ENCODE measurements at places on chromosomes 5 and 9.

- no peaks in the 10 kb centered on the region for H3K4me1 ChIP-seq
- no peak overlapping the region for H3K4me3 ChIP-seq
- no peak overlapping the region for H3K27ac ChIP-seq
- DNase-seq: no peak
- H3K36me3 ChIP-seq: no peaks in the 10 kb centered on the region
- peaks cover 1% of the 10 kb centered on the region for H3K27me3 ChIP-seq
Observed at GRCh38 chr5:171299851-171300250, 9.2 kb upstream of the TLX3 start.

- H3K4me1 ChIP-seq: peaks cover 19% of the 10 kb centered on the region
- peaks cover 7% of the 10 kb centered on the region for H3K36me3 ChIP-seq
- H3K27ac ChIP-seq: no peak overlapping the region
- DNase-seq: no peak
- no peaks in the 10 kb centered on the region for H3K27me3 ChIP-seq
- H3K4me3 ChIP-seq: no peak overlapping the region
Observed at GRCh38 chr9:97904725-97905124, 17.6 kb downstream of the TRMO start.

GRCh38 chr5:134114886-134115805 lies 665 bp downstream of the TCF7 start:
- H3K27ac ChIP-seq: no peak overlapping the region
- H3K4me3 ChIP-seq: peak overlapping the region; percentile 66
- H3K36me3 ChIP-seq: no peaks in the 10 kb centered on the region
- peak; percentile 35 for DNase-seq
- no peaks in the 10 kb centered on the region for H3K27me3 ChIP-seq

GRCh38 chr5:7897014-7897600 lies 28.2 kb downstream of the MTRR start:
- no peaks in the 10 kb centered on the region for H3K4me1 ChIP-seq
- H3K36me3 ChIP-seq: peaks cover 60% of the 10 kb centered on the region
- H3K4me3 ChIP-seq: no peak overlapping the region
- DNase-seq: peak; percentile 65
- H3K27me3 ChIP-seq: no peaks in the 10 kb centered on the region

GRCh38 chr5:89097103-89097502 lies 214.1 kb upstream of the MEF2C start:
- no peaks in the 10 kb centered on the region for H3K4me1 ChIP-seq
- no peak overlapping the region for H3K27ac ChIP-seq
- H3K4me3 ChIP-seq: no peak overlapping the region
- H3K27me3 ChIP-seq: no peaks in the 10 kb centered on the region

DNA sequence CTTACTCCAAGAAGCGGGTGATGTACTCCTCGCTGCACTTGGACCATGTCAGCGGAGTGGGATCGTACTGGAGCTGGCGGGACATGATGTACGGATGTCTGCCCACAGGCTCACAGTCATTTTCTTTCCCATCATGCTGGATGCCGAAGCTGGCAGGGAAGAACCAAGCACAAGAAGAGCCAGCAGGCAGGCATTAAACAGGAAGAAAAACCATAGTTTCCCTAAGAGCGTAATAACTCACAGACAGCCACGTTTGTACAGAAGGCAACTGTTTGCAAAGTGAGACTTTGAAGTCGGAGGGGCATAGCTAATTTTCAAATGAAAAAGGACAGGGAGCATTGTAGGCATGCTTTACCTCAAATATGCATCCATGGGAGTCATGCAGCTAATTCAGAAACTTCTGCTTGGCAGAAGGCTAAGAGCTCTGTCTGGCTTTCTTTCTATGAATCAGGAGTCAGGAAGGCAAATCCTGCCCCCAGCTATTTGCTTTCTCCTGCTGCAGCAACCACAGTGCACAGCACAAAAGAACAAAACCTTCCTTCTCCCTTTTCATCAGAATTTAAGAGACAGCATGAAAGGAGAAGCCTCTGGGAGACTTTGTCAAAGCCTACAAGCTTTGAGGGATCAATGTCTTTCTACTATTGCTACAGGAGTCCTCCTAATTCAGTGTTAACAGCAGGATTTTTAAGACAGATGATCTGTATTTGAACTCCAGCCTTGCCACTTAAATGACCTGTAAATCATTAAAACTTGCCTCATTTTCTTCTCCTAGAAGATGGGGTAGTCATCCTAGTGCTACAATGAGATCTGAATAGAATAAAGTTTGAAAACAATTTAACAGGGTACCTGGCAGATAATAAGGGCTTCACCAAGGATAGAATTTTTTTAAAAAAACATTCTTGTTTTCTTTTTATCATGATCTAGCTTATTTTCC lies 209.1 kb downstream of the TARS1 start:
- peak overlapping the region; percentile 22 for H3K4me3 ChIP-seq
- H3K4me1 ChIP-seq: peaks cover 26% of the 10 kb centered on the region
- no peaks in the 10 kb centered on the region for H3K36me3 ChIP-seq
- H3K27me3 ChIP-seq: no peaks in the 10 kb centered on the region

GRCh38 chr9:122122903-122123632 lies 30.0 kb upstream of the TTLL11 start:
- no peak overlapping the region for H3K4me3 ChIP-seq
- H3K27ac ChIP-seq: no peak overlapping the region
- peak; percentile 78 for DNase-seq
- H3K36me3 ChIP-seq: no peaks in the 10 kb centered on the region
- peaks cover 12% of the 10 kb centered on the region for H3K4me1 ChIP-seq
- no peaks in the 10 kb centered on the region for H3K27me3 ChIP-seq

GRCh38 chr5:36374266-36374862 lies 72.7 kb upstream of the RANBP3L start:
- no peaks in the 10 kb centered on the region for H3K27me3 ChIP-seq
- no peaks in the 10 kb centered on the region for H3K36me3 ChIP-seq
- H3K4me3 ChIP-seq: peak overlapping the region; percentile 15
- peak; percentile 93 for DNase-seq
- peak overlapping the region; percentile 77 for H3K27ac ChIP-seq

GRCh38 chr9:84947412-84947972 lies 278.0 kb downstream of the NTRK2 start:
- H3K36me3 ChIP-seq: no peaks in the 10 kb centered on the region
- H3K4me1 ChIP-seq: no peaks in the 10 kb centered on the region
- DNase-seq: no peak
- H3K4me3 ChIP-seq: no peak overlapping the region
- H3K27me3 ChIP-seq: 0 out of 2 replicates have a peak, but pooled peaks cover 4% of the 10 kb centered on the region

DNA sequence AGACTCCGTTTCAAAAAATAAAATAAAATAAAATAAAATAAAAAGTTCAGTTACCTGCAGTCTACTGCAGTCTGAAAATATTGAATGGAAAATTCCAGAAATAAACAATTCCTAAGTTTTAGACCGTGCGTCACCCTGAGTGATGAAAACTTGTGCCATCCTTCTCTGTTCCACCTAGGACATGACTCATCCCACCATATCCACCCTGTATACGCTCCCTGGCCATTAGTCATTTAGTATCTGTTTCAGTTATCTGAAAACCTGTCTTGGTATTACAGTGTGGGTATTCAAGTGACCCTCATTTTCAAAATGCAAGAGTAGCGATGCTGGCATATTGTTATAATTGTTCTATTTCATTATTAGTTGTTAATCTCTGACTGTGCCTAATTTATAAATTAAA lies 51.8 kb upstream of the TEX48 start:
- H3K27ac ChIP-seq: no peak overlapping the region
- no peak overlapping the region for H3K4me3 ChIP-seq
- H3K4me1 ChIP-seq: peaks cover 10% of the 10 kb centered on the region
- no peaks in the 10 kb centered on the region for H3K36me3 ChIP-seq

DNA sequence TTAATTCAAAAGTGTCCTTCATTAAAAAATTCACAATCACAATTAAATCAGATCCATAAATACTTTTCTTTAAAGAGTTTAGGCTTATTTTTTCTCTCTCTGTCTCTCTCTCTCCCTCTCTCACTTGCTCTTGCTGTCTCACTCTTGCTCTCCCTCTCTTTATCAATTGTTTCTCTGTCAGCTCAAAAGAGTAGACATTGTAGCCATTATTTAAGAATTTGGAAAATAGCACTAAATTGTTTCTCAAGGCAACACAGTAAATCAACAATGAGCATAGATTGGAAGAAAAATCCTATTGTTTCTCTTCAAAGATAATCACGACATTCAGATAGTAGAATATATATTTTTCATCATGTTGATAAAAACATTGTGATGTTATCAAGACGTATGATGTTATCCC lies 1114.0 kb downstream of the PTPRD start:
- H3K4me1 ChIP-seq: no peaks in the 10 kb centered on the region
- H3K4me3 ChIP-seq: no peak overlapping the region
- no peak for DNase-seq
- no peaks in the 10 kb centered on the region for H3K27me3 ChIP-seq
- H3K27ac ChIP-seq: no peak overlapping the region

- H3K4me1 ChIP-seq: peaks cover 37% of the 10 kb centered on the region
- no peak overlapping the region for H3K4me3 ChIP-seq
- H3K36me3 ChIP-seq: no peaks in the 10 kb centered on the region
- no peak overlapping the region for H3K27ac ChIP-seq
Observed at GRCh38 chr5:143249851-143250250, 153.6 kb downstream of the NR3C1 start.

- DNase-seq: no peak
- no peaks in the 10 kb centered on the region for H3K36me3 ChIP-seq
- no peaks in the 10 kb centered on the region for H3K4me1 ChIP-seq
- no peaks in the 10 kb centered on the region for H3K27me3 ChIP-seq
- H3K4me3 ChIP-seq: no peak overlapping the region
Observed at GRCh38 chr5:42791151-42791550, 20.5 kb downstream of the SELENOP start.

GRCh38 chr5:10601246-10602030 lies 37.6 kb downstream of the ANKRD33B start:
- H3K4me3 ChIP-seq: peak overlapping the region; percentile 25
- H3K36me3 ChIP-seq: no peaks in the 10 kb centered on the region
- H3K27me3 ChIP-seq: no peaks in the 10 kb centered on the region
- H3K27ac ChIP-seq: peak overlapping the region; percentile 45
- peak; percentile 94 for DNase-seq

GRCh38 chr5:52063186-52063585 lies 679.9 kb downstream of the ISL1 start:
- no peaks in the 10 kb centered on the region for H3K4me1 ChIP-seq
- no peak for DNase-seq
- H3K36me3 ChIP-seq: no peaks in the 10 kb centered on the region
- no peaks in the 10 kb centered on the region for H3K27me3 ChIP-seq
- no peak overlapping the region for H3K4me3 ChIP-seq
- H3K27ac ChIP-seq: no peak overlapping the region

GRCh38 chr5:57311251-57311650 lies 137.4 kb downstream of the GPBP1 start:
- no peaks in the 10 kb centered on the region for H3K27me3 ChIP-seq
- H3K4me3 ChIP-seq: no peak overlapping the region
- no peaks in the 10 kb centered on the region for H3K36me3 ChIP-seq
- H3K4me1 ChIP-seq: peaks cover 10% of the 10 kb centered on the region
- peak; percentile 14 for DNase-seq

- H3K36me3 ChIP-seq: no peaks in the 10 kb centered on the region
- no peak overlapping the region for H3K4me3 ChIP-seq
- no peaks in the 10 kb centered on the region for H3K27me3 ChIP-seq
- no peak for DNase-seq
Observed at GRCh38 chr5:13749766-13750165, 194.7 kb downstream of the DNAH5 start.

- H3K27ac ChIP-seq: no peak overlapping the region
- no peaks in the 10 kb centered on the region for H3K27me3 ChIP-seq
- DNase-seq: no peak
- no peak overlapping the region for H3K4me3 ChIP-seq
Observed at GRCh38 chr5:134534726-134535110, 9.2 kb downstream of the JADE2 start.

DNA sequence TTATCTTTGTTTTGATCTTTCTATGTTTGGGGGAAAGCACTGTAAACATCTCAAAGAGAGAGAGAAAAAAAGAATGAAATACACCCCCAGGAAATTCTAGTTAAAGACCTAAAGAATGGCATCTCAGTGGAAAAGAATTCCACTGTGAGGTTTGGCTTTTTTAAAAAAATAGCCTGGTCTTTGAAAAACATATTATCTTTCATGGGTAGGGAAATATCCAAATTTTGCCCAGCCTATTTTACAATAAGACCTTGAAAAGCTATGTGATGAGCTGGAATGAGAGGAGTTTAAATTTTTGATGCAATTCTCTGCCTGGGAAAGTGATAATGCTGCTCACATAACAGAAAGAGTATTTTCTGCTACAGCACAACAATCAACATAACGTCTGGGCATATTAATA lies 348.1 kb upstream of the WWC1 start:
- peaks cover 94% of the 10 kb centered on the region for H3K4me1 ChIP-seq
- H3K27ac ChIP-seq: peak overlapping the region; percentile 98
- no peaks in the 10 kb centered on the region for H3K36me3 ChIP-seq
- no peak for DNase-seq
- no peaks in the 10 kb centered on the region for H3K27me3 ChIP-seq
- no peak overlapping the region for H3K4me3 ChIP-seq

GRCh38 chr5:93884254-93884653 lies 142.9 kb upstream of the POU5F2 start:
- no peaks in the 10 kb centered on the region for H3K27me3 ChIP-seq
- no peak overlapping the region for H3K4me3 ChIP-seq
- H3K4me1 ChIP-seq: no peaks in the 10 kb centered on the region
- no peaks in the 10 kb centered on the region for H3K36me3 ChIP-seq
- H3K27ac ChIP-seq: no peak overlapping the region

DNA sequence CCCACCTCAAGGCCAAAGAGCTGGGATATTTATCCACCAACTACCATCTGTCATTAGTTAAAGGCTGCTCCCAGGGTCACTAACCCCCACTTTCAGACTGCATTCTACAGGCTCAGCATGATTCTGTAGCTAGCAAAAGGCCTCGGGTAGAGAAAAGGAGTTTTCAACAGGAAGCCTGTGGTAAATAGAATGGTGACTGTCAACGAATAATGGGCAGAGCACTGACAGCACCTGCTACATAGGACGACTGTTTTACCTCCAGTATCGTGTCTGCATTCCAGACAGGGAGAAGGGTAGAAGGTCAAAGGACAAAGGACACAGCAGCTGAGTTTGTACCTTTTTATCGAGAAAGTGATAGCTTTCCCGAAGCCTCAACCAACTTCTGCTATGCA lies 20.3 kb downstream of the MFAP3 start:
- H3K4me3 ChIP-seq: no peak overlapping the region
- H3K27ac ChIP-seq: no peak overlapping the region
- H3K27me3 ChIP-seq: no peaks in the 10 kb centered on the region
- no peak for DNase-seq
- H3K36me3 ChIP-seq: no peaks in the 10 kb centered on the region

DNA sequence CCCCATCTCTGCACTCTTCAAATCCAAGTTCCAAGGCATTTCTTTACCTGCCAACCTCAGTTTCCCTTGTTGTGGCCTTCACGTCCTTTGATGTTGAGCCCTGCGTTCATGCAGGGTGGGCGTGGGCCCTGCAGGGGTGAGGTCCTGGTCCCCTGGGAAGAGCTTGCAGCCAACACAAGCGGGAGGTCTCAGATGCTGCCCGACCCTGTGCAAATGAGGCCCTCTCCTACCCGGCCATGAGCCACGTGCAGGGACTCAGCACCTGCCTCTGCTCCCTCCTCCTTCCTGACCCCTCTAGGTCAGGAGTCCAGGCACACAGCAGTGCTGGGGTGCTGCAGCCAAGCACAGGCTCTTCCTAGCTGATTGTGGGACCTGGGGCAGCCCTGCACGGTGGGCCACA lies 124.5 kb downstream of the ADAMTS2 start:
- H3K4me1 ChIP-seq: no peaks in the 10 kb centered on the region
- no peaks in the 10 kb centered on the region for H3K36me3 ChIP-seq
- H3K27me3 ChIP-seq: no peaks in the 10 kb centered on the region
- no peak for DNase-seq
- no peak overlapping the region for H3K27ac ChIP-seq

- H3K4me1 ChIP-seq: no peaks in the 10 kb centered on the region
- H3K27ac ChIP-seq: no peak overlapping the region
- no peaks in the 10 kb centered on the region for H3K36me3 ChIP-seq
- H3K27me3 ChIP-seq: no peaks in the 10 kb centered on the region
Observed at GRCh38 chr9:123395276-123395688, 39.3 kb downstream of the CRB2 start.

All from GM23248 (cell line).